ENCODE measurements at places on chromosomes 5 and 9. TPM values are rescaled to one million over a fixed set of nuclear protein-coding genes. Genes with fewer than 3 reads are reported as not detected.

Gene TMEM171
- polyA plus RNA-seq, result 2.1 TPM

Gene TMC1
- polyA plus RNA-seq, result 0.09 TPM

DNA sequence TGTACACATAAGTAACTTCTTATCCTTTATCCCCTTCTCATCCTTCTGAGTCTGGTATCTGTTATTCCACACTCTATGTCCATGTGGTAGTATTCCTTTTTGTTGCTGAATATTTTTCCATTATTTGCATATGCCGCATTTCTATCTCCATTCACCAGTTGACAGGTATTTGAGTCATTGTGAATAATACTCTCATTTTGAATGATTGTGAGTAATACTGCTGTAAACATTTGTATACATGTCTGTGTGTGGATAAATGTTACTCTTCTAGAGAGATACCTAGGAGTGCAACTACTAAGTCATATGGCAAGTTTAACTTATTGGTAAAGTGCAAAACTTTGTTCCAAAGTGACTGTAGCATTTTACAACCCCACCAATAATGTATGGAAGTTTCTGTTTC, 15.6 kb downstream of the RIC1 start:
- H3K27me3 ChIP-seq, result no peaks in the 10 kb centered on the region
- H3K27ac ChIP-seq, result no peak overlapping the region
- no peaks in the 10 kb centered on the region for H3K36me3 ChIP-seq
- H3K4me3 ChIP-seq, result no peak overlapping the region
- no peaks in the 10 kb centered on the region for H3K4me1 ChIP-seq
- DNase-seq, result no peak

- no peaks in the 10 kb centered on the region for H3K27me3 ChIP-seq
- no peaks in the 10 kb centered on the region for H3K4me1 ChIP-seq
- peaks cover 45% of the 10 kb centered on the region for H3K36me3 ChIP-seq
- no peak overlapping the region for H3K27ac ChIP-seq
- no peak overlapping the region for H3K4me3 ChIP-seq
- DNase-seq, result no peak
Measured at GRCh38 chr5:177270653-177271052, 32.9 kb downstream of the RAB24 start.

DNA sequence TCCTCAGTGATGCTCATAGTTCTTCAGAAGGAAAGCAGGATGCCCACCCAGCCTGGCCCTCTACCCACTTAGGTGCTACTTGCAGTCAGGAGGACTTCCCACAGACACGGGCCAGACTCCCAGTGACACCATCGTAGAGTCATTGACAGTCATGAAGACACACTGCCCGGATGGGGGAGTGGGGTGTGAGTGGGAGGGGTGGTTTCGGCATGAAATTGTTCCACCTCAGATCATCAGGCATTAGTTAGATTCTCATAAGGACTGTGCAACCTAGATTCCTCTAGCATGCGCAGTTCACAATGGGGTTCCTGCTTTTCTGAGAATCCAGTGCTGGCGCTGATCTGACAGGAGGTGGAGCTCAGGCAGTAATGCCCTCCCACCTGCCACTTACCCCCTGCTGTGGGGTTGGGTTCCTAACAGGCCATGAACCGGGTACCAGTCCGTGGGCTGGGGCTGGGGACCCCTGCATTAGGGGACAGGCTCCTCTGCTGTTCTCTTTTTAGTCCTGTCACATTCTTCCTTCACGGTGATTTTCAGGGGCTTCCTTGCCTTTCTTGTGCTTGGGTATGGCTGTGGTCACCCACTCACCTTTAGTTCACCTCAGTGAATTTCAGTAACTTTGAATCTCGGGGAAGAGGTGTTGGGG, 88.2 kb upstream of the ANKRD55 start:
- no peaks in the 10 kb centered on the region for H3K36me3 ChIP-seq
- H3K4me3 ChIP-seq, result no peak overlapping the region
- H3K4me1 ChIP-seq, result no peaks in the 10 kb centered on the region
- no peak for DNase-seq

GRCh38 chr5:685262-686171, 7.6 kb downstream of the TPPP start:
- H3K27ac ChIP-seq, result no peak overlapping the region
- H3K27me3 ChIP-seq, result no peaks in the 10 kb centered on the region
- H3K4me1 ChIP-seq, result no peaks in the 10 kb centered on the region
- no peak overlapping the region for H3K4me3 ChIP-seq
- DNase-seq, result no peak

Gene LCN1
- polyA plus RNA-seq, result not detected

Gene ZDHHC11
- polyA plus RNA-seq, result 1.5 TPM

GRCh38 chr5:122471031-122471751, 159.2 kb downstream of the SNCAIP start:
- no peaks in the 10 kb centered on the region for H3K4me1 ChIP-seq
- no peak for DNase-seq
- H3K27ac ChIP-seq, result no peak overlapping the region
- H3K4me3 ChIP-seq, result no peak overlapping the region

DNA sequence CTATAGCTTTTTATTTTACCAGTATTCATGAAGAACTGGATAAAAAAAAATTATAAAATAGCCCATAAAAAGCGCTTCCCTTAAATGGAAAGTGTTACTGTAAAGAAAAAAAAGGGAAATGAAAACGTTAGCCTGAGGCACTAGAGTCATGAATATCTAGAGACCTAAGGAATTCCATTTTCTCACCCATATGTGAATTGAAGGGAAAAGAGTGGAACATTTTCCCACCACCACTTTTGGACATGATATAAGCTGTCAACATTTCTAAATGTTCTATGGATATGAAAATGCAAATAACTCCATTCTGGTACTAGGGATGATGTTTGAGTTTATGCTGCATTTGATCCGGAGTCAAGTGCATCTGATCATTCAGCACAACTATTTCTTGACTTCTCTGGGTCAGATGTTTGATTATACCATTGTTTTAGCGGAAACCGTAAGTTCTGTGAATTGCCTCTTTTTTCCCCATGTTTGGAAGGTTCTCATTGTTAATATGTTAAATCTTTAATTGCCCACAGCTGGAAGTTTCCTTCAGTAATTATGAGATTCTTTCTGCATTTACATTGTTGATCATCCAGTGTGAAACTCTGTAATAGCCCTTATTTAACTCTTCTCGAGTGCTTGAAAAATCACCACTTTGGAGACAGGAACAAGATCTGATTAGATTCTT, 467.4 kb upstream of the SEMA6A start:
- no peak for DNase-seq
- no peaks in the 10 kb centered on the region for H3K36me3 ChIP-seq
- no peak overlapping the region for H3K4me3 ChIP-seq

- no peak for DNase-seq
- no peak overlapping the region for H3K27ac ChIP-seq
- peaks cover 2% of the 10 kb centered on the region for H3K36me3 ChIP-seq
Measured at GRCh38 chr5:113161806-113162205, 185.2 kb downstream of the DCP2 start.

DNA sequence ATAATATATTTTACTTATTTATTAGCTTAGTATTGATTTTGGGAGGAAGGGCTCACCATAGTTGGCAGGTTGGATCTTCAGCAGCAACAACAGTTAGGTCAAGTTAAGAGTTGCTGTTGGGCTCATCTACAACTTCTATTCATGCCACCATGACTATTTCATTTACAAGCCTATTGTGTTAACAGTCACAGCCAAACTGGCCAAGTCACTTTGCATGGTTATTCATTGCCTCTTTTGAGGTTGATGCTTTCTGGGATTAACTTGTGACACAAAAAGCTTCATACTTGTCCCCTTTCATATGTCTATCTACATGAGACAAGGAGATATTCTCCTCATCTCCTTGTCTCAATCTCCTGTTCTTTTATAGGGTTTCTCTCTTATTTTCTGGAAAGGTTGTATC, 98.3 kb downstream of the WDR70 start:
- DNase-seq, result no peak
- H3K27me3 ChIP-seq, result no peaks in the 10 kb centered on the region
- H3K4me3 ChIP-seq, result no peak overlapping the region
- no peaks in the 10 kb centered on the region for H3K4me1 ChIP-seq
- no peak overlapping the region for H3K27ac ChIP-seq

All from liver (tissue), 10 donors.